ENCODE measurements at places on chromosomes 5 and 9.

- DNase-seq = no peak
Observed at GRCh38 chr5:142542906-142543305, 143.0 kb downstream of the FGF1 start.

- DNase-seq = no peak
Observed at GRCh38 chr5:159050316-159051143, 49.2 kb downstream of the EBF1 start.

GRCh38 chr9:123484130-123484529, 128.1 kb downstream of the CRB2 start:
- no peak for DNase-seq

DNA sequence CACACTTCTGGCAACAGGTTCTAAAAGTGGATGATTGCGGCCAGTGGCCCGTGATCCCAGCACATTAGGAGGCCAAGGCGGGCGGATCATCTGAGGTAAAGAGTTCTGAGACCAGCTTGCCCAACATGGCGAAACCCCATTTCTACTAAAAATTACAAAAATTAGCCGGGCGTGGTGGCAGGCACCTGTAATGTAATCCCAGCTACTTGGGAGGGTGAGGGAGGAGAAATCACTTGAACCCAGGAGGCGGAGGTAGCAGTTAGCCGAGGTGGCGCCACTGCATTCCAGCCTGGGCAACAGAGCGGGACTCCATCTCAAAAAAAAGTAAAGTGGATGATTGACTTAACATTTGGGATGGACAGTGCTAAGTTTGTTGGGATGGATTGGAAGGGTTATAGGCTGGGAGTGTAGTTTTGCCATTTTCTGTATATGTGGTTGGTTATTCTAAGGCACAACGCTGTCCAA, 3.4 kb downstream of the MATR3 start:
- no peak for DNase-seq

Data from activated T-helper 1 cell treated with Interleukin-2 at 50 U/mL for 16 hours (primary cell).